Tongue (tissue), 3 donors: ENCODE measurements at places on chromosomes 1 and 21. TPM values are rescaled to one million over a fixed set of nuclear protein-coding genes. Genes with fewer than 3 reads are reported as not detected.

GIPC2 gene
- total RNA-seq: 1.7 TPM

TDRKH gene
- 6.7 TPM for total RNA-seq

ARHGEF10L gene
- total RNA-seq: 39.9 TPM

RPTN gene
- not detected for total RNA-seq

PLK3 gene
- 10.8 TPM for total RNA-seq

LRRC71 gene
- total RNA-seq: not detected

SH3D21 gene
- 5.4 TPM for total RNA-seq

TMPRSS3 gene
- 0.21 TPM for total RNA-seq

NBPF10 gene
- total RNA-seq: 2.9 TPM

RAB4A gene
- total RNA-seq: 46.7 TPM

STUM gene
- 7.4 TPM for total RNA-seq

LAMB3 gene
- 26.9 TPM for total RNA-seq

PLA2G2D gene
- not detected for total RNA-seq

XCL2 gene
- total RNA-seq: 1.7 TPM

KRTAP6-3 gene
- not detected for total RNA-seq

PYCR2 gene
- 22.1 TPM for total RNA-seq

QSOX1 gene
- 41.9 TPM for total RNA-seq

CAPN2 gene
- total RNA-seq: 135 TPM

TMIGD3 gene
- not detected for total RNA-seq

TP73 gene
- 6.1 TPM for total RNA-seq

MROH9 gene
- total RNA-seq: not detected

C2CD4D gene
- total RNA-seq: not detected

DNALI1 gene
- total RNA-seq: 1.6 TPM

UBE2U gene
- not detected for total RNA-seq
